Stimulated activated CD4-positive, alpha-beta T cell treated with anti-CD3 and anti-CD28 coated beads, TNF-alpha, amount 100 ng/mL, for 48 hours (primary cell): ENCODE measurements at places on chromosomes 1 and 21.

- DNase-seq, result no peak
Observed at GRCh38 chr1:76053021-76053420, 21.5 kb upstream of the ST6GALNAC3 start.

DNA sequence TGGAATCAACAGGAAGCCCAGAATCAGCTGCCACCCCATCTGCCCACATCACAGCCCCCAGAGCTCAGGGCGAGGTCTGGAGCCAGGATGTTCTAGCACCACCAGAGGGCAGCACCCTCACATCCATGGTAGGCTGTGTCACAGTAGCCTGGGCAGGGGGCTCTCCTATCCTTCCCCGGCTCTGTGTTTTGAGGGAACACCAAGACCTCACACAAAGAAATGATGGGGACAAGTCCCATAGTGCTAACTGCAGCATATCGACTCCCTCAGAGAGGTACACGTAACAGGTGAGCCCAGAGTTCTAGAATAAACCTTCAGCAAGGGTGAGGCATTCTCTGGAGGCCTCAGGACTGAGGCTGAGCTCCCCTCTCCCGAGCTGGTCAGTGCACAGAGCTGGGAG lies 2.3 kb upstream of the KCNC4 start:
- DNase-seq, result peak; percentile 66

GRCh38 chr1:210376836-210377372 lies 48.2 kb downstream of the HHAT start:
- no peak for DNase-seq

GRCh38 chr1:151846686-151847237 lies 6.8 kb downstream of the THEM5 start:
- DNase-seq, result no peak

DNA sequence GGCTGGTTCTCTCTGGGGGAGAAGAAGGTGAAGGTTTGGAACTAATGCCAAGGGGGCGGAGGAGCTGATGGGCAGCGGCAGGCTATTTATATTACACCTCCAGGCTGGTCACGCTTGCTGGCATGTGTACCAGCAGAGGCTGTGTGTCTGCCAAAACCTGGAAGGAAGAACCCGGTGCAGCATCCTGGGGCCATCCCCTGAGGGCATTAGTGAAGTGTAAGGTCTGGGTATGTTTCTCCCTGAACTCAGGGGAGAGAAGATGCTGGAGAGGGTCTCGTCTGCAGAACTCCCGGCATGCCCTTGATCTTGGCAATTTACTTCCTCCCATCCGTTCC lies 5.3 kb downstream of the DISP3 start:
- DNase-seq, result no peak

DNA sequence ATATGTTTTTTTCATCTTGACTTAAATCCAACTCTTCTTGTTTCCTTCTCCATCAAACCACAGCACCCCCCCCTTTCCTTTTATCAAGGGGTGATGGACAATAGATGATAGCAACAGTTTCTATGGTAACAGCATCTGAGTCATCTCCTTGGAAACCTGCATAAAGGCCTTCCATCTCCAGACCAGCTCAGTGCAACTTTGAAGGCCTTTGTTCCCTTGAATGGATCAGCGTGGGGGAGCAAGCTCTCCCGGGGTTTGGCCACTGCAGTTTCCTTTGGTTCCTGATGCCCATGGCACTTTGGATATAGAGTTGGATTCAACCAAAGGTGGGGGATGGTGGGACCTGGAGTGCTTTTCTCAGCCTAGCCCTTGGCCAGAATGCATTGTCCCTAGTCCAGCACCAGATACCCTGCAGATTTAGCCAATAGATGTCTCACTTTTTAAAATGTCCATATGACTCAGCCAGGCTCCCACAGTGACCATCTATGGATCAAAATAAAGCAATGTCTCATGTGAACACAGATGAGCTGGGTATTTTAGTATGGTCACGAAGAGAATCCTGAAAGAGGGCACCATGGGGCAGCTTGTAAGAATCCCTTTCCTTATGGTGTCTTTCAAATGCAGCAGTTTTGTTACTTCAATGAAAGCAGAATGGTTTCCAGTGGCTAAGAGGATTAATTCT lies 127.7 kb downstream of the SPATA46 start:
- no peak for DNase-seq

DNA sequence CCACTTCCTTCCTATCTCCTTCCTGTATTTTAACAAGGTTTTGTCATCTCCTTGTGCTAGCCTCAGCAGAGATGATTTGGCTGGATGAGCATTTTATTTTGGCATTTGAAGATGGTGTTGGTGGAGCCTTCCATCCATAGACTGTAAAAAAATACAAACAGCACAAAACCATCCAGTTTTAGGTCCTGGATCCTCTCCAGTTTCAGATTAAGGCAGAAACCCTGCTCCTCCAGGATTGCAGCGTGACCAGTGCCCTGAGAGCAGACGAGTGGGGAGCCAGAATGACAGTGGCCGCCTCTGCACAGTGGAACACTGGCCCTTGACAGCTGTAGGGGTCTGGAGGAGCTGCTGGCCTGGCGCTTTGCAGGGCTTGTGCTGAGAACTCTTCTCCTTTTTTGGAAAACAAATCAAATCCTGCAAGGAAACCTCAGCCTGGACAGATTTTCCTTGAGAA lies 72.2 kb upstream of the GADD45A start:
- DNase-seq, result no peak

GRCh38 chr21:29534448-29534847 lies 235.7 kb downstream of the BACH1 start:
- DNase-seq, result no peak

DNA sequence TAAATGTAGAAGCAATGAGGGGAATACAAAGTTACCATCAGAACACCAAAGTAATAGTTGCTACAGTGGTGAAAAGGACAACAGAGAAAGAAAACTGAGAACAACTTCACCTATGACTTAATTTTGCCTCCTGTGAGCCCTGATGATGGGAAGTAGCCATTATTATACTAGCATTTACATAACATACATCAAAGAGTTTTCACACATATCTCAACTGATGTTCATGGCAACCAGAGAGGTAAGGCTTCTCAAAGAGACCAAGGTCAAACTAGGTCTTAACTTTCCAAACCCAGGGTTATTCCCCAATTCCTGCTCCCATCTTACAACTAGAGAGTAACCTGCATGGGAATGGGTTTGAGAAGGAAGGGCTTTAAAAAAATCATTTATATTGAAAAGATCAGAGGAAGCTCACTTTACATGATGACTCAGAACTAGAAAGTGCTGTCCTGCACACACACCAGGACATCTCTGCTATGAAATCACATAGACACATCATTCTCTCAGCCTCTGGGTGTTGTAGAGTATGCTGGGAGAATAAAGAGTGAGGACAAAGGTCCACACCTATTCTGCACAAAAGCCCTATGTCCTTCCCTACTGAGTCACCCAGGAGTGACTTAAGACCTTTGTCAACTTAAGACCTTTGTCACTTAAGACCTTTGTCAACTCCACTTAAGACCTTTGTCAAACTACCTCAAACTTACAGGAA lies 179.7 kb downstream of the TNFSF18 start:
- DNase-seq, result no peak

DNA sequence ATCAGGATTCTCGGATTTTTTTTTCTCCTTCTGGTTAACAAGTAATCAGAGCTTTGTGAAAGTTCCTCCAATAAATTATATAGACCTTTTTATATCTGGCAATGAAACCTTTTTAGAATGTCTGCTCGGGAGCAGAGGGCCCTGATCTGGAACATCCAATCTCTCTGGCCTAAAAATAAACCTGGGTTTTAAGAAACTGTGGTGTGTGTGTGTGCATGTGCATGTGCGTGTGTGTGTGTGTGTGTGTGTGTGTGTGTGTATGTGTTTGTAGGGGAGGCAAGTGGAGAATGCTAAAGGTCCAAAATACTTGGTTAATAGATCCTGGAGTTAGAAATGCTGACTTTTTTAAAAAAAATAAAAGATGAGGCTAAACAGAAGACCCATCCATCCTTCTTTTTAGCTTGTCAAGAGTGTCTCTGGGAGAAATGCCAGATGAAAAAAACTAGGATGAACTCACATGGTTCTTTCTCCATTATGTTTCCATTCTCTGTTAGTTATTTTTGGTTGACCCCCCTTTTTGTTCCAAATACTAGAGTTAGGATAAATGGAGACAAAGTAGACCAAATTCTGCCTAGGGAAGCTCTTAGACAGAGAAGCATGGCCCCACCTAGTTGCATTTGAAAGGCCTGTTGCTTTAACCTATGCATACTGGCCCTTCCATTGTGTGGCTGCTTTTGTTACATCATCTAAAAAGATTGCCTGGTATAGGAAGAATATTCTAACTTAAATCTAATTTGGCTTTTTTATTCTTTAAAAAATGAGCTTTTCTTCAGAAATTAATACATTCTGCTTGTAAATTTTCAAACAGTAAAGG lies 175.9 kb downstream of the PAPPA2 start:
- DNase-seq, result no peak

- DNase-seq, result no peak
Observed at GRCh38 chr1:115694805-115695204, 53.0 kb downstream of the VANGL1 start.

DNA sequence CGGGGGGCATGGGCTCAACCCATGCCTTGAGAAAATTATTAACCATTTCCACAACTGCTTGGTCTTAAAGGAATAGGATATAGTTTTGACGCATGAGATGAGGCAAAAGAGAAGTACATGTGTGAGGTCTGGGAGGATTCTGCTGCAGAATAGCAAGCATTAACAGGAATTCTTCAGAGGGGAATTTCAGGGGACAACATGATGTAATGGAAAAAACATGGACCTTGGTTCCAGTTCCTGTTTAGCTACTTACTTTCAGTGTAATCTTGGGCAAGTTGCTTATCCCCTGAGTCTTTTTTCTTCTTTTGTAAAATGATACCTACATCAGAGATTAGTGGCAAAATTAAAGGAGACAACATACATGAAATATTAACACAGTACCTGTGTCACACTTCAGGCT lies 85.6 kb downstream of the PRRX1 start:
- no peak for DNase-seq

DNA sequence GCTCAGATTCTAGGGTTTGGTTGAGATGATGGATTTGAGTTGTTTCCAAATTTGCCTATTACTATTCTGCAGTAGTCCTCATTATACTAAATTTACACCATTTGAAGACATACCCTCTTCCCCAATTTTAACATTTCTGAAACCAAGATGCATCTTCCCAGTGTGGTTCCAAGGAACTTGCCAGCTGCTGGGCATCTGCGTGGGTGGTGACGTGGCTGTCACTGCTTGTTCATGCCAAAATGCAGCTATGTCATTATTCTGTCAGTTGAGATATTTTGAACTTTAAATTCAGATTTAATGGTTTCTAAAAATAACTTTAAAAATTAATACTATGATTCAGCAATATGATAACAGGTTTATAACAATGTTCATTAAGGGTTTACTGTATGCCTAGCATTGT lies 1.2 kb downstream of the ZFP69 start:
- DNase-seq, result no peak

DNA sequence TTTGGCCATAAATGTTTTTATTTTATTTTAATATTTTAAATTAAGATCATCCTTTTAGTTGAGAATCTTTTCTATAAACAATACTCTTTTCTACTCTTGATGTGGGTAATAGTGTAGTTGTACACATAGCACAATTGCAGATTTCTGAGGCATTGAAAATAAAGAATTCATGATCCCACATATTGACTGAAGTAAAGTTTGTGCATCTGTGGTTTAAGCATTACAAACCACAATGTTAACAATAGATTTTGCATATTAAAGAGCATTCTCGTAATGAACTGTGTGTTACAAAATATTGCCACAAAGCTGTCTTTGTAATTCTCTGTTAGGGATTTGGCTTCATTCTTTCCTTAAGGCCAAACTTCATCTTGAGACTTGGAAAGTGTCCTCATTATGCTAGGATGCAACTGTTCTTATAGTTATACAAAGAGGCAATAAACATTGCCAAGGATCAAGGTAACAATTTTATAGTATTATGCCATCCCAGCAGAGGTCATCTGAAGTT lies 256.8 kb downstream of the OLFM3 start:
- DNase-seq, result no peak

DNA sequence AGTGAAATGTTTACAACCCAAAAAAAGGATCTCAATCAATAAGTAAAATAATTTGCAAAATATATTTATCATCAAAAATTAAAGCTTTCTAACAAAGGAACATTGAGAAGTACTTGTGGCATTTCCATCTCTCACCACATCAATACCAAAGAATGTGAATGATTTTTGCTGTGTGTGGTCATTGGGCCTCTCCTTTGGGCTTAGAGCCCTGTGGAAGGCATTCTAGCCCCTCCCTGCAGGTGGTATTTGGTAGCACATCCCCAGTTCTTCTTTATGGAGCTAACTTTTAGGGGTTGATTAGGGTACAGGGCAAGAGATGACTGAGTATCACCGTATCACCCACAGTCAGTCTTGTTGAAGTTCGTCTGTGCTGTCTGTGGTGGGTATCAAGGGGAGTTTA lies 294.1 kb upstream of the SGIP1 start:
- DNase-seq, result no peak

GRCh38 chr21:45794027-45794426 lies 150.5 kb downstream of the PCBP3 start:
- DNase-seq, result no peak

- no peak for DNase-seq
Observed at GRCh38 chr1:20644416-20644815, 11.2 kb downstream of the PINK1 start.

GRCh38 chr1:22164841-22165808 lies 22.2 kb upstream of the WNT4 start:
- DNase-seq, result no peak

DNA sequence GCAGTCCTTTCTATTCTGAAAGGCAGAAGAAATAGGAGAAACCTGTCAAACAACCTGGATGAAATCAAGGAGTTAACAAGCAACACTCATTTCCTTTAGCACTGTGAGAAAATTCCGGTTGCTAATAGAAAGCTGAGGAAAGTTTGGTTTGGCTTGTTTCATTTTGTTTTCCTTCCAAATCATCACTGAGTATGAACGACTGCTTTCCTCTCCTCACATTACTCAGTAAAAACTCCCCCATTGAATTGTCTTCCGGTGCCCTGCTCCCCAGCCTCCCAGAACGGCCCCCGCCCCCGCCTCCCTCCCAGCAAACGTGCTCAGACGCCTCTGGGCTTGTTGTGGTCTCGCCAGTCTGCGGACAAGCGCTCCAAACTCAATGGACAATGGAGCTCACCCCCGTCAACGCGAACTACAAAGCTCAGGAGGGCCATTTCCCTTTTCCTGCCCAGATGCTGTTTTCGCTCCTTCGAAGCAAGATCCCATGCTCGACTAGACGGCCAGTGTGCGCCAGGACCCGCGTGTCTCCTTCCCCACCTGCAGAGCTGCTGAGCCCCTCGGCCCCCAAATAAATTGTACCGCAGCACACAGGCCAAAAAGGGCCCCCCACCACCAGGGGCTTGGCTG lies 747 bp downstream of the STX6 start:
- peak; percentile 71 for DNase-seq

- no peak for DNase-seq
Observed at GRCh38 chr1:33128781-33129180, 47.8 kb downstream of the AZIN2 start.

DNA sequence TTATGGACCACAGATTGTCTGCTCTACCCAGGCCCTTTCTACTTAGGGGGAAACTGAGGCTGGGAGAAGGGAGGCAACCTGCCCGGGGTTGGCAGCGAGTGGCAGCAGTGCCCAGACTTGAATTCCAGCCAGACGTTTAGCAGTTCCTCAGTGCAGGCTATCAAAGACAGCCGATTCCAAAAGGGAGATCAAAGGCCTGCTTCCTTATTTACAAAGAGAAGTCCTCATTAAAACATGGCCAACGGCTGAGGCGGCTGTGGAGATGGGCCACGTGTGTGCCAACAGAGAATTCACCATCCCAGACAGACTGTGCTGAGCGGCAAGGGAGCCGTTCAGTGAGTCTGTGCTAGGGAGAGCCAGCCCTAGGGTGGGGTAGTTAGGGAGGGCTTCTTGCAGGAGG lies 27.7 kb downstream of the C1QB start:
- no peak for DNase-seq
